ENCODE measurements at places on chromosomes 2 and 18.

DNA sequence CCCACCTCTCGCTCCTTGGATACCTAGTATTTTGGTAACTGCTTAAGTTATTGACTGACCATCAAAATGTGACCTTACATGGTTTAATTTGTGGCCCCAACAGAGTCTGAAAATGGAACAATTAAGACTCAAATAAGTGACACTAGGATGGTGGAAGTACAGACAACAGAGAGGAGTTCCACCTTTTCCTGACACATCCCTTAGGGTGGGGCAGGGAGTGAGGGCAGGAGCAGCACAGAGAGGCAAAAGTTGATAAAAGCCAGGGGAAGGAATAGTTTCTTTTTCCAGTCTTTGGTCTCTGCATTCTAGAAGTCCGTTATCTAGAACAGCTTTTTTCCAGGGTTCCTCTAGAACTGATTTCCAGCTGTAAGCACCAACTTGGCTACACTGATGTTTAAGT is 32.2 kb downstream of the FTCDNL1 start:
- no peak for DNase-seq

- DNase-seq: no peak
Measured at GRCh38 chr2:39470580-39470979, 33.5 kb upstream of the MAP4K3 start.

GRCh38 chr2:144826105-144826504 is 306.2 kb upstream of the ZEB2 start:
- DNase-seq: no peak

GRCh38 chr2:55073000-55073983 is 23.0 kb upstream of the RTN4 start:
- no peak for DNase-seq

- DNase-seq: no peak
Measured at GRCh38 chr2:207482630-207483029, 47.1 kb upstream of the CREB1 start.

DNA sequence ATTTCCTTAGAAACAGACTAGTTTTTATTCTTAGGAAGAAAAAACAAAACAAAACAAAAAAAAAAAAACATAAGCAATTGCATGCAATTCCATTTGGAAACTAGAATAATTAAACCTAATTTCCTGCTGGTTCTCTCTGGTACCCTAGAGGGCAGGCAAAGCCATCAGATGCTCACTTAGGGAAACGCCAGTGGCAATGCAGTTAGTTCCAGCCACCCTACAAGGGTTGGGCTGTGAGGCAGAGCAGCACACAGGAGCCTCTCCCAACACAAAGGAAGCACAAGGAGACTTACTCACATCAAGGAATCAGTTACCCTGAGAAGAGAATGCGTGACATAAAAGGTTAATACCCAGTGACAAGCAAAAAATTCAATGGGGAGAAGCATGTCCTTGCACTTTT is 28.8 kb downstream of the CCDC93 start:
- DNase-seq: no peak

DNA sequence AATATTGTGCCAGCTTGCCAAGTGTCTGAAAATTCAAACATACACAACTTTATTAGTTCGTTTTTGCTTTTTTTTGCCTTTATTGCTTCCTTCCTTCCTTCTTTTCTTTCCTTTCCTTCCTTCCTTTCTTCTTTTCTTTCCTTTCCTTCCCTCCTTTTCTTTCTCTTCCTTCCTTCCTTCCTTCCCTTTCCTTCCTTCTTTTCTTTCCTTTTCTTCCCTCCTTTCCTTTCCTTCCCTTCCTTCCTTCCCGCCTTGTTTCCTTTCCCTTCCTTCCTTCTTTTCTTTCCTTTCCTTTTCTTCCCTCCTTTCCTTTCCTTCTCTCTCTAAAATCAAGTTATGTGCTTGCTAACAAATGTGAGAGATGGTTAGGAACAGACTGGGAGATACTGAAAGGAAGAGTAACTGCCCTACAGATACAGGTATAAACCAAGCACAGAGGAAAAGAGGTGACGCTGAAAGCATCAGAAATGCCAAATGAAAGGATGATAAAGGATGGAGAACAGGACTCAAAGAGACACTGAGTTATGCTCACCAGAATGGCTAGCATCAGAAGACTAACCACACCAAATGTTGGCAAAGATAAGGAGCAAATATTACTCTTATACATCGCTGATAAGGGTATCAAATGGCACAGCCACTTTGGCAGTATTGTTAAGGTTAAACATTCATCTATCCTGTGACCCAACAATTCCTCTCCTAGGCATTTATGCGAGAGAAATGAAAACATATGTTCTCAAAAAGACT is 151.6 kb downstream of the MREG start:
- no peak for DNase-seq

- no peak for DNase-seq
Measured at GRCh38 chr2:118058951-118059350, 29.3 kb upstream of the INSIG2 start.

- no peak for DNase-seq
Measured at GRCh38 chr2:120567128-120567527, 168.5 kb upstream of the GLI2 start.

DNA sequence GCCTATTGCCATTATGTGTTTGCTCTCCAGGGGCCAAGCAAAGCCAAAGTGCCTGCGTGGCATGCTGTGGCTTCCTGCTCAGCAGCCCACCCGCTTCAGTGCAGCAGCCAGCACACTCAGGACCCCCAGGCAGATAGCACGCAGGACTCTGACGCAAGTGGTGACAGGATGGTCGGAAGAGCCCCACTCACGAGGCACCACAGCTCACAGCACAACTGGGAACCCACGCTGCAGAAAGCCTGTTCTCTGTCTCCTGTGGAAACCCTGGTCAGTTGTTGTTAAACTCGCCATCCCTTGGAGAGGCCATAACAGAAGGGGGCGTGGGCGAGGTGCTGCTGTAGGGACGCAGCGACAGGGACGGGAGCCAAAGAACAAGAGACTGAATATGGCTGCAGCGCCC is 76.4 kb downstream of the HDAC4 start:
- DNase-seq: no peak

- DNase-seq: no peak
Measured at GRCh38 chr2:200099256-200099655, 143.9 kb downstream of the MAIP1 start.

DNA sequence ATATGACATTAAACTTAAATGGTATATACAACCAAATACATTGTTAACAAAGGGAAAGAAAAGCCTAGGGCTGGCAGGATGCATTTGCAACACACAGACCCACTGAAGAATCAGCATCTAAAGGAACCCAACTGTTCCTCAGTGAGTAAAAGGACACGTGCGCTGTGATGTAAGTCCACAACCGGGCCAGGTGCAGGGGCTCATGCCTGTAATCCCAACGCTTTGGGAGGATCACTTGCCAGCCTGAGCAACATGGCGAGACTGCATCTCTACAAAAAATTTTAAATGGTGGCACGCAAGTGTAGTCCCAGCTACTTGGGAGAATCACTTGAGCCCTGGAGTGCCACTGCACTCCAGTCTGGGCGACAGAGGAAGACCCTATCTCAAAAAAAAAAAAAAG is 3.9 kb downstream of the DTNB start:
- no peak for DNase-seq

- DNase-seq: no peak
Measured at GRCh38 chr2:34241905-34242762, 643.0 kb upstream of the FAM98A start.

DNA sequence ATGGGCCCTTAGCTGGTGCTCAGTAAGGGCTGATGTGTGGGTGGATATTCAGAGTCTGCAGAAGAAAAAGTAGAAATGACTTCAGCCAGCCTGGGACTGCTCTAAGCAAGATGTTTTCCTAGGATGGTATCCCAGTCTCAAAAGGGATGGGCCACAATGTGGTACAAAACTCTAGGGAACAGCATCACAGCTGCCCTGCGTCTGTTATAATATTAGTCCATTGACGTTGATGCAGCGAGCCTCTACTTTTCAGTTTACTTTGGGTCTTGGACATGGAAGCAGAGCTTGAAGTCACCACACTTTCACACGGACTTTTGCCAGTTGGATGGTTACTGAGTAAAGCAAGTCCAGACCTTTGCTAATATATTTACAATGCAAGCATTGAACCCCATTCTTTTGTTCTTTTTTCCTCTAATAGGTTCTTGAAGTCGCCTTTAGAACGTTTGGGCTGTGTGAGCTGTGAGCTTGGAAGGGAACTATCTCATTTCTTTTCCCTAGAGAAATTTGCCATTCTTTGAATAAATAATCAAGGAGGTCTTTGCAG is 105.7 kb downstream of the RDH14 start:
- DNase-seq: no peak

- DNase-seq: no peak
Measured at GRCh38 chr2:45992021-45992740, 305.0 kb upstream of the EPAS1 start.

DNA sequence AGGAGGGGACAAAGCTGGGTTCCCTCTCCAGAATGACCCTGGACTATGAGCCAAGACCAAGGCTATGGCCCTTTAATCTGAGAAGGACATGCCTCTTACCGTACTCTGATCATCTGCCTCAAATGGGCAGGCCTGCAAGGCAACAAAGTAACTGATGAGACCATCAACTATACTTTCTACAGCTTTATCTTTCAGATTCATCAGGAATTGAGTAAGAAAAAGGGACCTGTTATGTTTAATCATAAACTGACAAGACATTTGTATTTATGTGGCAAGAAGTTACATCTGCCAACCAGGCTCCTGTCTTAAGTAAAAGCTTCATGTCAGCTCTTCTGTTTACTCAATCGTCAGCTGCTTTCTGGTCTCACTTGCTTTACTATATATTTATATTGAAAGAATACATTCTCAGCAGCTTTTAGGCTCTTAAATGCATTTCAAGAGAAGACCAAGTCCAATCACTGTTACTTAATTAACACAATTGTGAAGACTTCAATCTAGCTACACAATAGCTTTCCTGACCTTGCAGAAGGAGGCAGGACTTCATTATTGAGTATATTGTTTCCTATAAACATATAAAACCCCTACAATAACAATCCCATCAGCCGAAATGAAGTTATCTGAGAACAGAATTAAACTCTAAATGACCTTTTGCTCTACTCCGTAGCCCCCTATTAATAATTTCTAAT is 163.8 kb downstream of the ETAA1 start:
- no peak for DNase-seq

DNA sequence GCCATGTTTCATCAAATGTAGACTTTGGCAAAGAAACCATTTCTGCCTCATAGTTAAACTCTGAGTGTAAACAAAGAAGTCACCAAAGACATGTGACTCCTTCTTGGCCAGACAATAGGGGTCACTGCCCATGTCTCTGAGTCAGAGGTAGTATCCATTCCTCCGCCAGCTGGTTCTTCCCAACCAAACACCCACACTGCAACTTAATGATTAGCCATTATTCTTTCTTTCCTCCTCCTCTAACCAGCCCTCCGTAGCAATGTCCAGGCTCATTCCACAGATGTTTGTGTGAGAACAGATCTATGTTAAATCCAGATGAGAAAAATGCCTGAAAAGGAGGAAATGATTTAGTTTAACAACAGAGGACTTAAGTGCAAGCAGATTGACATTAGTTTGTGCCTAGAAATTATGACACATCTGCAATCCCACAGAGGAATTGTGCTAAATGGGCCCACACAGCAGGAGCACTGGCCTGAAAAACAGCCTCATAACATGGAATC is 127.9 kb upstream of the SH3BP4 start:
- no peak for DNase-seq

DNA sequence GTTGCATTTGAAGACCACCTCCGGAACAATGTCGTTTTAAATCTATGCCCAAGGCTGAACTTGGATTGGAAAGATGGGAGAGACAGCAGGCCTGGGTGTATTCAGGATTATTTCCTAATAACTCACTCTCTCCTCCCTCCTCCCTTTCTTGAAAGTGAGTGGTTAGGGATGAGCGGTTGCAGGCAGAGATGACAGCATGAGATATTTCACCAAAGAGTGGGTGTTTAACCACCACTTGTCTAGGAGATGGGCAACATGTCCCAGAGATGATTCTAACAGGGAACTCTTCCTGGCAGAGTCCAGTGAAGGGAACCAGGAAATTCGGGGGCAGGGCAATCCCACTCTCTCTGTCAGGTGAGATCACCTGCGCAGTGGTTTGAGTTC is 123.2 kb downstream of the KCTD1 start:
- DNase-seq: no peak

GRCh38 chr2:223759569-223760430 is 77.6 kb downstream of the AP1S3 start:
- no peak for DNase-seq

- DNase-seq: no peak
Measured at GRCh38 chr2:63034526-63034925, 16.1 kb upstream of the OTX1 start.

- no peak for DNase-seq
Measured at GRCh38 chr2:8677646-8678592, 3.9 kb upstream of the ID2 start.
